RCC 7860 (cell line): ENCODE measurements at places on chromosomes 3 and 15.

DNA sequence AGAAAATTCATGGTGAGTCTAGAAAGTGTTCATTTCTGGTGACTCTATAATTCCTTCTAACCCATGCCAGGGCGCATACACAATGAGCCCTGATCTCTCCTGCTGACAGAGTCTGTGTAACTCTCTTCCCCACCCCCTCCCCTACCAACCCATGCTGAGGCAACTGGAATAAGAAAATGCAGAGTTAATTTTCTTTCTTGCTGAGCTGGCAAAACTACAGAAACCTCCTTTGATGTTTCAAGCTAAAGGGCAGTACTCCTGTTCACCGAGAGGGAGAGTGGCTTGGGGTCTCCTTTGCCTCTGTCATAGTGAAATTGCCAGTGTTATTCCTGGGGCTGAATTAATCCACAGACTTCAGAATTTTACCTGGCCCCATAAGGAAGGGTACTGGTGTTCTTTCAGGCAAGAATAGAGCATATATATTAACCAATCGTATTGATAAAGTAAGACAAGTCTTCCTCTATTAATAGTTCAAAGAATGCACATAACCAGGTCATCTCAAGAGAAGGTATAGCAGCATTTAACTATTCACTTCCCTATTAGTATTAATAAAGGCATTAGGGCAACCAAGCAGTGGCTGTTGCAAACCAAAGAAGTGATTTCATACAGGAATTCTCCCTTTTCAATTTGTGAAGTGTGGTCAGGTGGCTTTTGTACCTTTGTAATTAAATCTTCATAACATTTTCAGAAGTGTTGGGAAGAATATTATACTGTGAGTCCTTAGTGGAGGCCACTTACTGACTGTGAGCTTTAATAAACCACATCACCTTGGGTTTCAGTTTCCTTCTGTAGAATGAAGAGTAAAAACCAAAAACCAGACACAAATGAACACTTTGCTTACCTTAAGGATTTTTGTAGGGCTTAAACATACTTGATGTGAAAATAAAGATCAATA lies 4.1 kb downstream of the GAP43 start:
- DNase-seq = no peak

GRCh38 chr3:178907081-178907480 lies 164.5 kb downstream of the ZMAT3 start:
- no peak for DNase-seq

- no peak for DNase-seq
These were observed 65.6 kb upstream of the HEG1 start for GRCh38 chr3:125121246-125122010.

DNA sequence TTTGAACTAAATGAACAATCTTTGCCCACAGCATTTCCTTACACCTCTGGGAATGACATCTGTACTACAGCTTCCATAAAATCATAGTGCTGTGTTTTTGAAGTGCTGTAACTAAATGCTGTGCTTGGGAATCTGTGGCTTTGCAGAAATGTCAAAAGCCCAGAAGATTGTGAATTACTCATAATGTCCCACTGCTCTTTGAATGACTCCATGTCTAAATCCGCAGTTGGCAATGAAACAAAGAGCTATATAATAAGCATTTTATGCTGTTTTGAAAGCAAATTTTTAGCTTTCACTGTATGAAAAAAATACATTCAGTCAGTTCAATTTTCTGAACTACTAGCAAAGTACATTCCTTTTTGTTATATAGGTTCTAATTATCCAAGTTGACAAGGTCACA lies 88.6 kb upstream of the ADAMTS17 start:
- DNase-seq = no peak

DNA sequence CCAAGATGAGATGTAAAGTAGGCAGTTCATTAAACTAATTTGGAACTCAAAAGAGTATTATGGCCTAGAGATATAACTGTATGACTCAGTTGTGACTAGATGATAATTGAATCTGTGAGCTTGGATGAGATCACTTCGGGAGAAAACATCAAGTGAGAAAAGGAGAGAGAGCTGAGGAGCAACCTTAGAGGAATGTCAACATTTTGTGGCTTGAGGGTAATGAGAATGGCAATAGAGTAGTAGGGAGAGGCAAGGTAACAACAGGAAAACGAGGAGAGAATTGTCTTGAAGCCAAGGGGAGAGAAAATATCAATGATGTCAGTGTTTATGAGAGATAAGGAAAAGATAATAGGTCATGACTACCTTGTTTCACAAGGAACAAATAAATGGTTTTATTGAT lies 580.2 kb downstream of the NLGN1 start:
- peak; percentile 69 for DNase-seq

- no peak for DNase-seq
These were observed 167.8 kb downstream of the MYRIP start for GRCh38 chr3:39977058-39977794.

GRCh38 chr3:119894195-119894594 lies 112.3 kb downstream of the NR1I2 start:
- no peak for DNase-seq

GRCh38 chr3:120831066-120831465 lies 76.9 kb upstream of the STXBP5L start:
- no peak for DNase-seq

DNA sequence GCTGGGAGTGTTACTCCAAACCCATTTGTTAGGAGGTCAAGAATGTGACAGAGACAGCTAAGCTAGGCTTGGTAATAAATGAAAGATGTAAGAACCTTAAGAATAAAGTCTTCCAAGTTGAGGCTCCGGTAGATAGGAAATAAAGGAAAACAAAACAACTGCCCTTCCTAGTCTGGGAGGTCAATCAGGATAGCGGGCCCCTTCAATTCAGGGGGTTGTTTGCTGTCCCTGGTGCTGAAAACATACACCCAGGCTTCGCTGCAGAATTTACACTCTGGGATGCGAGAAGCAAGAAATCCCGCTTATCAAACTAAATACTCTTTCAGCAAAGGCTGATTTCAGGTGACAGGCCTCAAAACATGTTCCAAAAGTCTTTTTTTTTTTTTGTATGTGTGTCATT lies 393.4 kb downstream of the NTRK3 start:
- DNase-seq = no peak

DNA sequence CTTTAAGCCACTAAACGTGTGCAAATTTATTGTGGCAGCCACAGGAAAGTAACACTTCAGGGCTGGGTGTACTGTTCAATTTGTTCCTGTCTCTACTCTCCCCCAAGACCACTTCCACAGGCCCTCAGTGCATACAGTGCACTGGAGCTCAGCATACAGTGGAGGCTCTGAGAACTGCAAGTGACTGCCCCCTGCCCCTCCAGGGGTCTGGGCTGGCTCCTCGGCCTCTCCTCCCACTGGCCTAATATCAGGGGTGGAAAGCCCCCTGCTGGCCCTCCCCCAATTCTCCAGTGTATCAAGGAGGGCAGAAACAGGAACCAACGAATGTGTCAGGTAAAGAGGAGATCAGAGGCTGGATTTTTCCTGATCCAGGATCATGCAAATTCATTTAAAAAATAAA lies 19.9 kb upstream of the HEG1 start:
- DNase-seq = no peak

- no peak for DNase-seq
These were observed 19.4 kb downstream of the CDCP1 start for GRCh38 chr3:45126730-45127129.

DNA sequence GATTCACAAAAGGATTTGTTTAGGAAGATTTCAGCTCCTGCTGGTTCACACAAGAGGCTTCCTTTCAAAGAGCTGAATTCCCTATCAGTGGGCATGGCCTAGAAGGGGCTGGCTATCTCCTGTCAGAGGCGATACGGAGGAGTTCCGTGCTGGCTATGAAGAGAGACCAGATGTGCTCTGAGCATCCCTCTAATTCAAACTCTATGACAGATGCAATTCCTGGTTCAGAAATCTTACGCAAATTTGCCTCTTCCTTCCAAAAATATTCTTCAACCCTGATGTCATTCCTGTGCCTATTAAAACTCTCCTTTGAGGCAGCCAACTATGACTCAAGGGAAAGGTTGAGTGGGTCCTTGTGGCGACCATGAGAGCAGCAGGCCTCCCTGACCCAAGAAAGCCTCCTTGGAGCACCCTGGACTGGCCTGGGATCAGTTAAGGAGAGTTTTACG lies 139.3 kb upstream of the HES1 start:
- DNase-seq = no peak

DNA sequence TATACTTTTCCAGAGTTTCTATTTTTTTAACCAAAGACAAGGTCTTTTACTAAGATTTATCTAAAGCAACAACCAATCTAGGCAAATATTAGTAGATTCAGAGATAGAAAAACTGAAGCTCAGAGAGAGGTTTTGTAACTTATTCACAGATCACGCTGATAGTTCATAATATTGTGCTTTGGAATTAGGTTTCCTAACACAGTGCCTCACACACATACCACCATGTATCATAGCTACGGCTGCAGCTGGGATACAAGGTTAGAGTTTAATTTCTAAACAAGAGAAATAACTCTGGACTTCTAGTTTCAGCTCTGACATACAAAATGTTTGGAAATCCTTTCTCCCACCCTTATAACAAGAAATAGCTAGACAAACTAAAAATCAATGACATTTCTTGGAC lies 565.7 kb downstream of the PYDC2 start:
- DNase-seq = peak; percentile 22

DNA sequence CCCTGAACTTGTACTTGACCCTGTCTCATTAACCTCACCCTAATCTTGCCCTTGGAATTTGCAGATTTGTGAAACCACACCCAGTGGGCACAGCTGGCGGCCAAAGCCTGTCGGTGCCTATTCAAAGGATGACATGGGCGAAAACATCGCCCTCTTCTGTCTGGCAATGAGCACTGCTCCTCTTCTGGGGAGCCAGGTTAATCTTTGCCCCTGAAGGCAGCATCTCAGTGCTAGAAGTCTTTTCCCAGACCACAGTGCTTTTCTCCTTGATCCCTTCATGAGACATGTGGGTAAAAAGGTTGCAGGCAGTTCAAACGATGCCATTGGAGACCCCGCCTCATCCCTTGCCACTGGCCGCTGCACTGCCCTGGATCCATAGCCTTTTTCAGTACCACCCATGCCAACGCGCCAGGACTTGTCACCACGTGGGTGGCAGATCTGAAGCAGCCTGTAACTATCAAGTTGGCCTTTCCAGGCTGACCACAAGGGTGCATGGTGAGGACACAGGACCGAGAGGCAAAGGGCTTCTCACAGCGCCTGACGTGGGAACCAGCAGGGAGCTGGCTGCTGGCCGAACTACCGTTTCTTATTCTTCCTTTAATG lies 6.5 kb upstream of the DNASE1L3 start:
- peak; percentile 61 for DNase-seq

- DNase-seq = no peak
These were observed 23.6 kb downstream of the NCK1 start for GRCh38 chr3:136885357-136886213.

DNA sequence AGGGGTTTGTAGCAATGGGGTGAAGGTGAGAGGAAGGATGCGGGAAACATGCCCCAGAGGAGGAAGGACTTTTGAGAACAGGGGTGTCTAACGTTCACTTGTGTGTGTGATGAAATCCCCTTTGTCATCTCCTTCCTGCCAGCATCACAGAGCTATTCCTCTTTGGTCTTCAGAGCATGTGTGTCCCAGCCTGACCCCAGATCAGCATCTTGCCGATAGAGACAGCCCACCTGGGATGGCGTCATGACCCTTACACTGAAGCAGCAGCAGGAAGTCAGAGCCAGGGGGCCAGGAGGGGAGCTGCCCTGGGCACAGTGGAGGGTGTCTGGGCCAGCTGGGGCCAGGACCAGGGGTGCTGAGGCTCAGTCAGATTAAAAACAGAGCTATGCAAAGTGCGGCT lies 29.9 kb upstream of the GRIP2 start:
- no peak for DNase-seq

DNA sequence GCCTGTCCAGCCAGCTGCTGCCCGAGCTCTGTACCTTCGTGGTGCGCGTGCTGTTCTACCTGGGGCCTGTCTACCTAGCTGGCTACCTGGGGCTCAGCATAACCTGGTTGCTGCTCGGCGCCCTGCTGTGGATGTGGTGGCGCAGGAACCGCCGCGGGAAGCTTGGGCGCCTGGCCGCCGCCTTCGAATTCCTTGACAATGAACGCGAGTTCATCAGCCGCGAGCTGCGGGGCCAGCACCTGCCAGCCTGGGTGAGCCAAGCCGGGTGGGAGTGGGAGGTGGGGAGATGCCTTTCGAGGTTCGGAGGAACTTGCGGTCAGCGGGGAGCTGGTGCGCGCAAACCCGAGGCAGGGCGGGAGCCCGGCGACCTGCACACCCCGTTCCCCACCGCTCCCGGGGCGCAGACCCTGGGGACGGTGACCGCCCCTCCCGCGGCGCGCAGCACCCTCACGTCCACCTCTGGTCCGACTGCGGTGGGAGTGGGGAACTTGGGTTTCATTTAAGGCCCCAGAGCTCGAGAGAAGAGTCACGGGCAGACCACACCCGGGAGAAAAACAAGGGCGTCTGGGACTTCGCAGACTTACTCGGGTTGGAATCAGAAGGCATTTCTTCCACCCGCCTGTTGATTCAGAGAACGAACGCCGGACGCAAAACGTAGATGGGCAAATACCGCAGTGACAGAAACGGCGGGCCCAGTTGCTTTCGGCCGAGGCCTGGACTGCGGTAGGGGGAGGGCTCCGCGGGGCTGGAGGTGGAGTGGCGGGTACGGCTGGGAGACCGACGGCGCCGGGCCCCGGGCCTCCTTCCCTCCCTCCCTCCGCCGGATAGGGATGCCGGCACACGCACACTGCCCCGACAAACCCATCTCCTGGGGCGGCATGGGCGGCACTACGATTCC lies 708 bp downstream of the ESYT3 start:
- DNase-seq = no peak

- DNase-seq = no peak
These were observed 2.8 kb downstream of the TAGLN3 start for GRCh38 chr3:112001526-112001925.

DNA sequence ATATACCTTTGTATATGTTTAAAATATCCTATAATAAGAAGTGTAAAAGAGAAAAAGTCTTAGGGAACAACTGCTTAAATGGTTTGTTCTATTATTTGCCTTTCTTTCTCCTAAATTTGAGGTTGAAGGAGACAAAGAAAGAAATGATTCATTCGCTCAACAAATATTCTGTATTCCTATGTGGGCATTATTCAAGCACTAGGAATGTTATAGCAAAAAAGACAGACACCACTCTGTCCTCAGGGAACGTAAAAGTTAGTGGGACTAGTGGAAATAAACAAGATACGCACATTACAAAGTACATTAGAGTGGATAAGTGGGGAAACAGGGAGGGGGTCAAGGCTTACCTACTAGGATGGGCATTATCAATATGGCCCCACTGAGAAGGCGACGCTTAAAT lies 332.2 kb downstream of the LPP start:
- DNase-seq = no peak

- no peak for DNase-seq
These were observed 777 bp downstream of the LOXL1 start for GRCh38 chr15:73927003-73927475.

- no peak for DNase-seq
These were observed 150.9 kb upstream of the LINGO1 start for GRCh38 chr15:77783636-77784035.

GRCh38 chr3:120448756-120449155 lies 2.0 kb downstream of the FSTL1 start:
- DNase-seq = peak; percentile 89

- no peak for DNase-seq
These were observed 104.5 kb downstream of the LSAMP start for GRCh38 chr3:116340680-116341216.
